Foreskin keratinocyte (primary cell): ENCODE measurements at places on chromosomes 2 and 18.

- no peak for DNase-seq
Observed at GRCh38 chr18:48161911-48162698, 231.6 kb upstream of the SMAD2 start.

DNA sequence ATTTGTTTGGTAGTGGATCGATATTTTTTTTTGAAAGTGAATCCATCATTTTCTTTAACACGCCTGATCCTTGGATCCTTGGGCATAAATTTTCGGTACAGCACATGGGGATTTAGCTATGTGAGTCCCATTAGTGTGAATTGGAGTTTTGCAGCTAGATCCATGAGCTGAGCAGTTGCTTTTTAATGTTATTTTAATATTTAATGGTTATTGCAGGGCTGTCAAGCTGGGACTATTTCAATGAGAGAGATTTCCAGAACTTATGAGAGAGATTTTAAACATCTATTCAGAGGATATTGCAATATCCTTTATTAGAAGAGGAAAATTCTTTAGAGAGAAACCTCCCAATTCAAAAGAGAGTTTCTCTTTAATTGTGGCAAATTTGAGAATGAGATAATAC, 35.6 kb upstream of the TCF4 start:
- DNase-seq: no peak

- DNase-seq: no peak
Observed at GRCh38 chr18:79493801-79494211, 98.1 kb downstream of the NFATC1 start.

GRCh38 chr2:99166218-99166617, 11.5 kb downstream of the LIPT1 start:
- no peak for DNase-seq

DNA sequence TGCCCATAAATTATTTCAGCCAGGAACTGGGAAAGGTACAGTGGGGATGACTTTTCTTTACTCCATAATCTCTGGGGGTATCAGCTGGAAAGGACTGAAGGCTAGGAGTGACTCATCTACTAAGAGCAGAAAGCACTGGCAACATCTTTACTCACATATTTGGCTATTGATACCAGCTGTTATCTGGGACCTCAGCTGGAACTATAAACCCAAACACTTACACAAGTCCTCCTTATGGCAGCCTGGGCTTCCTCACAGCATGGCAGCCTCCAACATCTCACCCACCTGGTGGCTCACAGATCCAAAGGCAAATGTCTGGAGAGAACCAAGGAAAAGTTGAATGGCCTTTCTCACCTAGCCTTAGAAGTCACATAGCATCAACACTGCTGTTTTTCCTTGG, 379.0 kb upstream of the RND3 start:
- no peak for DNase-seq

GRCh38 chr2:176565641-176566323, 296.5 kb downstream of the MTX2 start:
- no peak for DNase-seq

- DNase-seq: peak; percentile 58
Observed at GRCh38 chr2:55092439-55092838, 42.2 kb upstream of the RTN4 start.

DNA sequence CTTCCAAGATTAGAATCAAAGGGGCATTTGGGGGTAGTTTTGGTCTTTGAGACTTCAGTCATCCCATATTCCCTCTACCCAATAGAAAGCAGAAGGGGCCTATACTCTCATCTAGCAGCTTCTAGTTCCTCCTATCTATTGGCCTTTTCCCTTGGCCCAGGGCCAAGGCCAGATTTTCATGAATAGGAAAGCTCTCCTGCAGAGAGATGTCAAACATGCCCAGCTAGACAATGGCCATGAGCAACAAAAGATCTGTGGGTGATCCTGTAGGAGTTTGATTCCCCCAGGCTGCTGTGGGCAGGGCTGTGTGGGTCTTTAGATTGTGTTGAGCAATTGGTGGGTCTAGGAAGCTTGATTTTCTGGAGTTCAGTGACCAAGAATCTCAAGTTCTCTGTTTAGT, 2.9 kb upstream of the ADCYAP1 start:
- no peak for DNase-seq

DNA sequence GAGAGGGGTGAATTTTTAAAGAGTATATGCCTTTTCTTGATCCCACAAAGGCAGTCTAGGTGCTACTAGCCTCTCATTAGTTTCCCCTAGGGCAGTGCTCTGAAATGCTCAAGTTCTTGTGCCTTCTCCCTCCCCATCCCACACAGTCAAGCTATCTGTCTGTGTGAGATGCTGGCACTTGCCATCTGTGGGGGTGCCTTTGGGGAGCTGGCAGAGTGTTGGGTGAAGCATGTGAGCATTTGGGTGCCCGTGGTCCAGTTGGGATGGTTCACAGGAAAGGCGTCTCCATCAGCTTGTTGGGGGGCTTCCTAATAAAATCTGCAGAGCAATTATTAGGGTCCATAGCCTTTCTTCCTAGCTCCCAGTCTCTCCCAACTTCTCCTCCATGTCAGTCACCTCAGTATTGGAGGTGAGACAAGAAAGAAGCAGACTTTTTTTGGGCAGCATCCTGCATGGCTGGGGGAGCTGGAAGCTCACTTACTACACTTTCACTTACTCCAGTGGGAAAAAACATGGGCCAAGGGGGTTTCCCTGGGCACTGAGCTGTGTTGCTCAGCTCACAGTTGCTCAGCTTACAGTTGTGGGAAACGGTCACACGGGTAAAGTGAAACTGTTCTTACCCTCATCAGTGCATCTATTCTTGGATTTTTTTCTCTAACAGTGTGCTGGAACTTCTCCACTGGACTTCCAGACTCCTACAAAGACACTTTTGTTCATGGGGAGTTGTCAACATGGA, 29.3 kb downstream of the COLEC11 start:
- no peak for DNase-seq

- DNase-seq: no peak
Observed at GRCh38 chr2:189505492-189505891, 64.2 kb downstream of the WDR75 start.

DNA sequence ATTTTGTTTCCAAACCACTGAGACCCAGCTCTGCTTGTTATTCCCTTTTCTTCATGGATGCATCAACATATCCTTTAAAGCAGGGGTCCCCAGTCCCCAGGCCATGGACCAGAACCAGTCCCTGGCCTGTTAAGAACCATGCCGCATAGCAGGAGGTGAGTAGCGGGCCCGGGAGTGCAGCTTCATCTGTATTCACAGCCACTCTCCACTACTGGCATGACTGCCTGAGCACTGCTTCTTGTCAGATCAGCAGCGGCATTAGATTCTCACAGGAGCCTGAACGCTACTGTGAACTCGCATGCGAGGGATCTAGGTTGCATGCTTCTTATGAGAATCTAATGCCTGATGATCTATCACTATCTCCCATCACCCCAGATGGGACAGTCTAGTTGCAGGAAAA, 1.6 kb upstream of the POLI start:
- DNase-seq: no peak

- no peak for DNase-seq
Observed at GRCh38 chr2:224202281-224202865, 163.3 kb upstream of the SERPINE2 start.

GRCh38 chr2:183937220-183937619, 661.1 kb upstream of the ZNF804A start:
- DNase-seq: no peak

DNA sequence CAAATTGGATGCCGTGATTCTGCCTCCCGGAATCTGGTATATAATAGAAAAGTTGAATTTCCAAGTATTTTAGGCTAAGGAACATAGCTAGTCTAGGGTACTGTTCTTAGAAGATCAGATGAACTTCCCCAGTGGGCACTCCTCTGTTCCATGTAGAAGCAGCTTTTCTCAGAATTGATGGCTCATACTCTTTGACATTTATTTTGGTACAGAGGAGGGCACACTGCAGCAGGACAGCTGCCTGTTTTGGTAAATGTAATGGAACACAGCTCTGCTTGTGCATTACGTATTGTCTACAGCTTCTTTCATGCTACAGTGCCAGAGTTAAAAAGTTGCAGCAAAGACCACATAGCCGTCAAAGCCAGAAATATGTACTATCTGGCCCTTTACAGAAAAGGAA, 10.8 kb downstream of the YPEL5 start:
- DNase-seq: no peak

DNA sequence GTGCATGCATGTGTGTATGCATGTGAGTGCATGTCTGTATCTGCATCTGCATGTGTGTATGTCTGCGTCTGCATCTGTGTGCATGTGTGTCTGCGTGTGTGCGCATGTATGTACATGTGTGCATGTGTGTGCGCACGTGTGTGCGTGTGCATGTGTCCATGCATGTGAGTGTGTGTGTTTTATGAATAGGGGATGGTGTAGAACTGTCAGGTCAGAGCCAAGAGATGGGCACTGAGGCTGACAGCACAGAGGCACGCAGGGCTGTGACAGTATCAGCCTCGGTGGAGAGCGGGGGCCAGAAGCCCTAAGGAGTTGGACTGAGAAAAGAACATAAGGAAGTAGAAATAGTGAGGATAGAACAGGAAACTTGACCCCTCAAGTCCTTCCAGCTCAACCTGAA, 494.0 kb upstream of the MYT1L start:
- no peak for DNase-seq

DNA sequence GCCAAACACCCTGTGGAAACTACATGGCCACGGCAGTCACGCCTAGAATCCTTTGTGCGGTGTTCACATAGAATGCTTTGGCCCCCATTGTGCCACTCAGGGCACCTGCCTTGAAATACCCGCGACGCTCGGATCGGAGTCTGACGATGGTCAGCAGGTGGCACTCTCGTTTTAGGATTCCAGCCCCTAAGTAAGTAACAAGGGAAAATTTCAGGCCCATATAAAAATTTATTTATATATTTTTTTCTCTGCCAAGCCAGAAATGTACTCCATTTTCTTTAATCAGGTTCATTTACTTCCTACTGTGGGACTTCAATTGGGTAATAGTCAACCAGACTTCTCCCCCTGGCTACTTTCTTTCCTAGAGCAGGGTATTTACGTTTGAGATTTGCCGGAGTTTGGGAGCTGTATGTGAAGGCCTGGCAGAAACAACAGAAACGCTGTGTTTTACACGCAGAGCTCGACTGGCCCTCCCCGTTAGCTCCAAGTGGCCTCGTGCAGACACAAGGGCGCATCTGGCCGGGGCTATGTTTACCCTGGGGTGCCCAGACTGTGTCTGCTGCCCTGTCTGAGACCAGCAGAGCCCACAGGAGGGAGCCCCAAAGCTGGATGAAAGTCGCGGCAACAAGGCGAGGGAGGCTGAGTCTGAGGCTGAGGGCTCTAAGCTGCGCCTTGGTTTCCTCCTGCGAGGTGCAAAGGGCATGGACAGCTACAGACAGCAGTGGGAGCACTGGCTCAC, 41.6 kb downstream of the LRRC30 start:
- peak; percentile 32 for DNase-seq

GRCh38 chr2:71494523-71495155, 41.3 kb downstream of the DYSF start:
- DNase-seq: no peak

- DNase-seq: no peak
Observed at GRCh38 chr18:39699340-39699964, 2133.9 kb upstream of the CELF4 start.

- DNase-seq: peak; percentile 16
Observed at GRCh38 chr18:13629841-13630715, 96.3 kb downstream of the FAM210A start.

DNA sequence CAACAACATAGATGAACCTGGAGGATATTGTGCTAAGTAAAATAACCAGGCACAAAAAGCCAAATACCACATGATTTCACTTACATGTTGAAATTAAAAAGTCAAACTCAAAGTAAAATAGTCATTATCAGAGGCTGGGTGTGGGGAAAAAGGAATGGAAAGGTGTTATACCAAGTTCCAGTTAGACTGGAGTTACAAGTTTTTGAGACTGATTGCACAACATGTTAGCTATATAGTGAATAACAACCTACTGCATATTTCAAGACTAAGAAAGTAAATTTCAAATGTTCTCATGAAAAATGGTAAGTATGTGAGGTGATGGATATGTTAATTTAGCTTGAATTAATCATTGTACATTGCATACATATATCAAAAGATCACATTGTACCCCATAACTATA, 116.8 kb upstream of the HNMT start:
- DNase-seq: peak; percentile 84

DNA sequence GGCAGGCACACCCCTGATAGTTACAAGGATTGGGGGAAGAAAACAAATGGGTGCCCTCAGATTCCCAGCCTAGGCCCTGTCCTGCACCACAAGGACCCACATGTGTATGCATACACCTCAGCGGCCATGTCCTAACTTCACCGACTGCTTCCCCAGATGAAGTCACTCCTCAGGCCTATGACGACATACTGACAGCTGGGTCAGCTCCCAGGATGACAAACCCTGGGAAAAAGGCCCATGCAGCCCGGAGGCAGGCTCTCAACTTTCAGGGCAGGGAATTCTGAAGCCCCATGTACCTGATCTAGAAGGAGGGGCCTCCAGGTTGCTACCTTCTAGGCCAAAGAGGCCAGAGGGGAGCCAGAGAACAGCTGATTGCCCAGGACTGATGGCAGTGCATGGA, 11.0 kb upstream of the PLEKHM3 start:
- no peak for DNase-seq

DNA sequence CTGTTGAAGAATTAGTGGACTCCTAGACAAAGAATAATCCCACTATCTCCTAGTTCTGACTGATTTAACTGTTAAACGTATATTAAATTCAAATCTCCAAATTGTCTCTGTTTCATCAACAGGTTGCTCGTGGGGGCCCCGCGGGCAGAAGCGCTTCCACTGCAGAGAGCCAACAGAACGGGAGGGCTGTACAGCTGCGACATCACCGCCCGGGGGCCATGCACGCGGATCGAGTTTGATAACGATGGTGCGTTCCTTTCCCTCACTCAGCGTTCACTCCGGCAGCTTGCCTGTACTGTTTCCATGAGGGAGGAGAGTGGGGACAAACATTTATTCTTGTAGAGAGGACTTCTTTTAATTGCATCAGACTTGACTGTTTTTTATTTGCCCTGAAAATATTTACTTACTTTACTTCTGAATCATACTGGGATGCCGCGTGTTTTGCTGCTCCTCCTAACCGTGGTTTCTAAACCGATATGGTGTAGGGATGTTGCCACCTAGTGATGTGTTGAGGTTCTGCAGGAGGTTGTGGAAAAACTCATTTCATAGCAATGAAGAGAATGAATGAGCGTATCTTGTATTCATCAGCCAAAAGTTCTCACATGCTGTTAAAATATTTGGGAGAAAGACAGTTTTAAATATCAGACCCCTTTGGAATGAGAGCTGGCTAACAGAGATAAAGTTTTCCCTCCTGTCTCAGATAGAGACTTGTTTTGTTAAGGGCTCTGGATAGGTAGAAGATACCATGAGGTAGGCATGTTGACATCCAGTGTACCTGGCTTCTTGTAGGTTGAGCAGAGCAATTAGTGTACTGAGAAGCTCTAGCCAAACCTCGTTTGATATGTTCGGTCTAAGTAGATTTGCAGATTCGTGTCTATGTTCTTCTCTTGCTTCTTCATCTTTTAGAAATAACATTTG, 38.3 kb downstream of the ITGA6 start:
- peak; percentile 51 for DNase-seq

GRCh38 chr2:219789476-219789875, 162.0 kb downstream of the SLC4A3 start:
- no peak for DNase-seq

DNA sequence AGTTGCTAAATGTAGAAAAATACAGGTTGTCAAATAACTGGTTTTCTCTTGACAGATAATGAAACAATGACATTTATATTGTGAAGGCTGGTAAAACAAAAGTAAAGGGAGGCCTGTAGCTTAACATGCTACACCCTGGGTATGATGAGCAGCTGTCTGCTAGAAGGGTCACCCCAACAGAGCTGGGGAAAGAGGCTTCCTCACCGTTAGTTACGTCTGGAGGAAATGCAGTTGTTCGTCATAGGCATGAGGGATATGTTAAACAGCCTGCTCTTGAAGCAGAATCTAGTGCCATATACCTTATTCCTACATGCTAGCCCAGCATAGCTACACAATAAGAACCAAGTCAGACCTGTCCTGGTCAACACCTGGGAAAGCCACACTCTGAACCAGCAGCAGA, 49.9 kb downstream of the LPIN2 start:
- DNase-seq: no peak
